ENCODE measurements at places on chromosomes 12 and 14.

DNA sequence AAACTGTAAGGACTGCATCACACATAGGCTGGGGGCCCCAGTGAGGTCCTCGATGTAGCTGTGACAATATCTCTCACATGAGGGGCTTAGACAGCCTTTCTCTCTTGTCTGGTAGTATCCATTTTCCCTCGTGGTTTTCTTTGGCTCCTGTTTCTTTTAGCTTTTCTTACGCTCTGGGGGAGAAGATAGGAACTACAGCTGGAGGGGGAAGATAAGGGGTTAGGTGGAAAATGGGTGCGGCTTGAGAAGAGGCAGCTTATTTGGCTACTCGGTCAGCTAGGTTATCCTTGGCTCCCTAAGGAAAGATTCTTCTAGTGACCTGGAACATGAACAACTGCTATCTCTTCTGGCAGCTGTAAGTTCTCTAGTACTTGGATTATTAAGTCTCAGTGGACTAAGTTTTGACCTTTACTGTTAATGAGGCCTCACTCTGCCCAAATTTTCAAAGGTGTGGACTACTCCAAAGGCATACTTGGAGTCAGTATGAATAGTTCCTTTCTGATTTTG, 28.7 kb upstream of the CPNE8 start:
- DNase-seq: no peak

DNA sequence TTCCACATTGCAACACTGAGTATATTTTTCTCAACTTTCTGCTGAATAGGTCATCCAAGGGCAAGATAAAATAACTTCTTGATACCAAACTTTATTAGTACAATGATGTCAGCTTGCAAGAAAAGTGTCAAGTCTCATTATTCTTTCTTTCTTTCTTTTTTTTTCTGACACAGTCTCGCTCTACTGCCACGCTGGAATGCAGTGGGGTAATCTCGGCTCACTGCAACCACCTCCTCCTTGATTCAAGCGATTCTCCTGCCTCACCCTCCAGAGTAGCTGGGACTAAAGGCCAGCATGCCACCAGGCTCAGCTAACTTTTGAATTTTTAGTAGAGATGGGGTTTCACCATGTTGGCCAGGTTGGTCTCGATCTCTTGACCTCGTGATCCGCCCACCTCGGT, 523.4 kb downstream of the FSCB start:
- DNase-seq: no peak

- DNase-seq: no peak
These were observed 148.6 kb downstream of the CALM1 start for GRCh38 chr14:90545382-90545781.

- DNase-seq: no peak
These were observed 56.6 kb upstream of the METAP2 start for GRCh38 chr12:95417372-95417771.

GRCh38 chr14:20682127-20682434, 2.3 kb upstream of the RNASE4 start:
- no peak for DNase-seq

DNA sequence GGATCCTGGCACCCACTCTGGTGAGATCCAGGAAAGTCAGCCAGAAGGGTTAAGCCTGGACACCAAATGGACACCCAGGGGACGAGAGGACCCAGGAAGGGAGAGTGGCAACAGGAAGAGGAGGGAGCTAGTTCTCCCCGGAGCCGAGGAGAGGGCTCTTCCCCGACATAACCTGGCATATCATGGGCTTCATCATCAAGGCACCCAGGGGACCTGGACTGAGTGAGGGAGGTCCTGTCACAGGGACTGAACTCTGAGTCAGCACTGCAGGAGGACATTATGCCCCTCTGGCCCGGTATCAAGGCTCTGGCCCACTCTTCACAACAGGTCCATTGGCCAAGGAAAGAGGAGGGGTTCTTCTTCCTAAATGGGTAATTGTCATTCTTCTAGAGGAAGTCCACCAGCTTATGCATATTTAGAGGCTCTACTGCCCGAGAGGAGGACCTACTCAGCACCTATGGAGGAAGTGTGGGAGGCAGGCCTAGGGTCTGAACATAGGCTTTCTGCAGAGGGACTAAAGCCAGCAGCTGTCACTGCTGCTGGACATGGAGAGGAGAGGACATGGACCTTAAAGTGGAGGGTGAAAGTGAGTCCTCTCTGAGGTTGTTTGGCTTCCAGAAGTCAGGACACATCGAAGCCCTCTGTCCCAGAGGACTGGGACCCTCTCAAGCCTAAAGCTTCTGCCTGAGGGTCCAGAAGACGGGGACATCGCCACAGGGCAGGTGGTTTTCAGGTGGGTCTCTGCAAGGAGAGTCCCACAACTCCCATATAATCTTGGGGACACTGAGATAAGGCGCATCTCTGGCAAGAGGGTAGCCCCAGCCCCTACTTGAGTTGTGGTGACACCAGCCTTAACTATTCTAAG, 18.6 kb downstream of the ISCA2 start:
- no peak for DNase-seq

DNA sequence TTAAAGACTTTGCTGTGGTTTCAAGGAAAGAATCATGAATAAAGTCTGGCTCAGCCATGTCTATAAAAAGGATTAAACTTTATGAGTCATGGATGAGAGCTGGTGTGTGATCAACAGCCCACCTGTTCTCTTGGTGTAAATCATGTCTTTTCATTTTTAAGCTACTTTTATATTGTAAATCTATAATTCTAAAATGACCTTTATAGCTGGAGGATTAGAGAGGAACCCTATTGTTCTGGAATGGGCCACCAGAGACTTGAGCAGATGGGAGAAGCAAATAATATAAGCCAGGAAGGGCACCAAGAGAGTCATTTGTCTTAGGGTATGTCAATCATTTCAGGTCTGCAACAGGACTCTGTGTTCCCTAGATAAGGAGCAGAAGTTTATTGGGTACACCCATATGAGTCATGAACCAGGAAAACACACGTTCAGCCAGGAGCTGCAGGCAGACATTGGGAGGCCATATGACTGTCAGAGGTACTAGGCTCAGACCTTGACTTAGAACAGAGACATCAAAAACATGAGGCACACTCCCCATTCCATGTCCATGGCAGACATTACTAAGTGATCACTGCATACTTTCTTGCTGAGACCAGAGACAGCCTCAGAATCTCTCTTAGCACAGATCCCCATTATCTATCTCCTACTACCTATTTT, 49.3 kb downstream of the NDUFA12 start:
- DNase-seq: no peak

GRCh38 chr12:42539696-42540095, 49.9 kb downstream of the PRICKLE1 start:
- no peak for DNase-seq

DNA sequence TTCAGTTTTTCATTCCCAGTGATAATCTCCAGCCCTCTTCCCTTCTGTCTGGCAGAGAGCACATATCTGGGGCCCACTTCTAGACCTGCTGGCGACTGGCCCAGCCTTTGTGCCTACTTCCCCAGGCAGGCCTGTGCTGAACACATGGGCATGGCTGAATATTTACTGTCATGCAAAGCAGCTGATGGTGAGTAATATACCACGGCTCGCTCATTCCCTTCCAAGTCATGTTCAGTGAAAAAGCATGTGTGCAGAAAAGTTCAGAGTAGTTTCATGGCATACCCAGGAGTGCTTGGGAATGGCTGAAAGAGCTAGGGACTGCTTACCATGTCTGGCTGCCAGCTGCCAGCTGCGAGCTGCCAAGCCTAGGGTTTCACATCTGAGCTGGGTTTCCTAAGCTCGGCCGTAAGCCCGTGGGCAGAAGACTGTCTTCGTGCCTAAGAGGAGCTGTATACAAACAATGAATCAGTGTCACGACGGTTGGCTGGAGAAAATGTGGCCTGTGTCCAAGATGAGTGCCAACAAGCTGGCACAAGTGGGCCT, 179.9 kb upstream of the PELI2 start:
- DNase-seq: peak; percentile 79

GRCh38 chr14:52377940-52378339, 63.8 kb downstream of the PTGER2 start:
- no peak for DNase-seq

DNA sequence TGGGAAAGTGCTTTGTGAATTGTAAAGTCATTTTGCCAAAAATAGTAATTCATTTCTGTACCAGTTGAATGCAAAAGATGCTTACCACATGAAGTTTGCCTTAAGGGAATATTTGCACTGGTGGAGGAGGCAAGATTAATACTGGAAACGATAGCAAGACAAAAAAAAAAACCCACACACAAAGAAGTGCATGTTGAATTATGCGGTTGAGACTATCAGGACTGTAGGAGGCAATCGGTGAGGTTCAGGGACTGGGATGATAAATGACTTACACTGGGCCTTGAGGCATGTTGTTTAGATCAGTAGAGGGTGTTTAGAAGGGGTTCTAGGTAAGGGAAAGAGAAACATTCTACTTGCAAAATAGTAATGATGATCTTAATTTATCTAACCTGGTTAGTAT, 142.2 kb upstream of the HMGA2 start:
- DNase-seq: no peak

GRCh38 chr12:80884651-80885050, 53.1 kb downstream of the LIN7A start:
- no peak for DNase-seq

GRCh38 chr12:55789171-55789570, 28.4 kb downstream of the SARNP start:
- DNase-seq: no peak

- no peak for DNase-seq
These were observed 12.0 kb downstream of the GNG2 start for GRCh38 chr14:51872396-51872795.

DNA sequence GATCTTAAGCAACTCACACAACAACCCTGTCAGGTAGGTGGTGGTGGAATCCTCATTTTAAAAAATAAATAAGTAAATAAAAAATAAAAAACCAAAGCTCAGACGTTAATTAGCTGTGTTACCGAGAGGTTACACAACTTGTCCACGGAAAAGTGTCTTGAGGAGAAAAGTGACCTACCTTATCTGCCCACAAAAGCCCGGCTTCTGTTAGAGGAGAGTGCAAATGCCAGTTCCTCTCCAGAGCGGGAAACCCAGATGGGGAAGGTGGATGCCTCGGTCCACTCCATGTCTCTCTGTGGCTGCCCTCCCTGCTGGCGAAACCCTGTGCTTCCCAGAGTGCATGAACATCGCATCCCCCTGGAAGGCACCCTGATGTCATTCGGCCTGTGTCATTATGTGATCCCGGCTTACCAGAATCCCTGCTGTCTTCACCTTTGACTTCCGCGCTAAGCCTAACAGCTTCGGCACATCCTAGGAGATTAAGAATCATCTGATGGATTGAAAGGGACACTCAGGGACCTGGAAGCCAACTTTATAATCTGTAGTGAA, 6.4 kb downstream of the MLXIP start:
- DNase-seq: no peak

GRCh38 chr12:71300772-71301675, 138.6 kb upstream of the LGR5 start:
- DNase-seq: no peak

- DNase-seq: no peak
These were observed 19.8 kb downstream of the WNK1 start for GRCh38 chr12:772056-772697.

DNA sequence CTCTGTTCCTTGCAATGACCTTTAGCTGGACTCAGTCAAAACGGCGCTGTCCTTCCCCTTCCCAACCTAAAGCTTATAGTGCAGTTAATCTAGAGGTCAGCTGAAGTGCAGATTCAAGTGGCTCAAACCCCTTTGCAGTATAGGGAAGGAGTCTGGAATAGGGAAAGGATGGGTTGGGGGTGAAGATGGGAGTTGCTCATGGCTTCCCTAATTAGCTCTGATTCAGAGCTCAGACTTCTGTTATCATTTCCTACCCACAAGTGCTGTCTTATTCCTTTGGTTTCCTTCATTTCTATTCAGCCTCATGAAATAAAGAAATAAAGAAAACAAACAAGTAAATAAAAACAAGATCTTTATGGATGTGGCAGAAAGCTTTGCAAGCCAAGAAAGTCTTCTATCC, 264.0 kb upstream of the HMGA2 start:
- no peak for DNase-seq

GRCh38 chr12:121592320-121592719, 11.5 kb upstream of the KDM2B start:
- DNase-seq: no peak

- no peak for DNase-seq
These were observed 48.8 kb downstream of the SYNE3 start for GRCh38 chr14:95467657-95468056.

DNA sequence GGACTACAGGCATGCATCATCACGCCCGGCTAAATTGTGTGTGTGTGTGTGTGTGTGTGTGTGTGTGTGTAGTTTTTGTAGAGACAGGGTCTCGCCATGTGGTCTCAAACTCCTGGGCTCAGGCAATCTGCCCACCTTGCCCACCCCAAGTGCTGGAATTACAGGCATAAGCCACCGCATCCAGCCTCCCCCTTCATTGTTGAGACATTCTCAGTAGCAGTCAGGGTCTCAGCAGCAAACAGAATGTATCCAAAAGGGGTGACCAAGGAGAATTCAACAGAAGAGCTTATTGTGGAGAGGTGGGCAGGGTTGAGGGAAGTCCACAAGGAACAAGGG, 37.3 kb upstream of the PLEKHG6 start:
- no peak for DNase-seq

DNA sequence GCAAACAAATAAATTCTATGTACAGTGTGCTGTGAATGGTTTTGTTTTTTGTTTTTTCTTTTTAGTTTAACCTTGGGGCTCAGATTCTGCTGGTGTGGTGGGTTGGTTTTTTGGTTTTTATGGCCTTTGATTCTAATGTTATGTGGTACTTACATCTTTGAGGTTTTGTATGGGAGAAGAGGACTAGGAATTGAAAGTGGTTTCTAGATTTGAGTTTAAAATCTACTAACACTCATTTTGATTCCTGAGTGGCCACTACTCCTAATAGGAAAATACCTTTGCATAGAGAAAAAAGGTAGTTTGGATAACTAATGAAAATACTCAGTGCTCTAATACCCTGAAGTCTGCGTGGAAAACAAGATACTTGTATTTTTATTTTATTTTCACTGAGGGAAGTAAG, 137.7 kb downstream of the MON2 start:
- no peak for DNase-seq

- DNase-seq: no peak
These were observed 141.1 kb downstream of the CAND1 start for GRCh38 chr12:67410246-67410645.

- no peak for DNase-seq
These were observed 16.8 kb downstream of the FAM181A start for GRCh38 chr14:93943930-93944329.

- DNase-seq: peak; percentile 70
These were observed 1808.9 kb upstream of the SEL1L start for GRCh38 chr14:83342590-83342989.
